ENCODE measurements at places on chromosomes 4 and X.

- no peak for DNase-seq
These were observed 27.4 kb upstream of the CAMK2D start for GRCh38 chr4:113788888-113789287.

DNA sequence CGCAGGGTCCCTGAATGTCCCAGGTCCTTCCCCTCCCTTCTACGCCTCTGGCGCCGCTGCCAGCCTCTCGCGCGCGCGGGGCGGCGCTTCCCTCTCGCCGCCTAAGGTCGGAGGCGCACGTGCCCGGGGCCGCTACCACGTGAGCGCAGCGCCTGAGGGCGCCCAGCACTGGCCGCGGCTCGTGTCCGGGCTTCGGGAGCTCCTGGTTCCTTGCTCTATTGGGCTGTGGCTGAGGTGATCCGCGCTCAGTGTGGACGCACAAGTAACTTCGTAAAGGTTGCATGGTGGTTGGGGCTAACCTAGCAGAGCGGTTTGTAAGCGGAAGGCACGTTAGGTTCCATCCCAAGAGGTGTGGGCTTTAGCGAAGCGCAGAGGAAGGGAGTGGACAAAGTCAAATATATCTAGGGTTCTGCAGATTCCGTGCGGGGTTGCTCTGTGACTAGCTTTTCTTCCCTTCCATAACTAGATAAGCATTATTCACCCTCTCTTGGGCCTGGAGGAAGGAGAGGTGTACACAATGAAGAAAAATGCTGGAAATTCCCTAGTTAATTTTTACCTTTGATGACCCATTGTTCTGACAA lies 1.8 kb downstream of the TLL1 start:
- no peak for DNase-seq

DNA sequence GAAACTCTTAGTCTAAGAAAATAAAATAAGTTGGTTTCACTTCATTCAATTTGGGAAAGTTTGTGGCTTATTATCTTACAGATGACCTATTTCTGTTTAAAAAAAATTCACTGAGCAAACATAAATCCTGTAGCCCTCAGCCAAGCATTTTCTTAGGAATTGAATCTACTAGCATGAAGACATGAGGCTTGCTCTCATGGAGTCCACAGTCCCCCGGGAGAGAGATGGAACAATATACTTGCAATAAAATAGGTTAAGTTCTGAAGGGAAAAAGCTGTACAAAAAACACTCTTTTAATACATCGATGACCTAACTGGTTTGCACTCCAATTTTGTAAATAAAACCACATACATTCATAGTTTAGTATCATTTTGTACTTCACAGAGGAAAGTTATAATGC lies 642.6 kb upstream of the FAM241A start:
- no peak for DNase-seq

GRCh38 chr4:5804656-5805055 lies 88.2 kb downstream of the CRMP1 start:
- no peak for DNase-seq

DNA sequence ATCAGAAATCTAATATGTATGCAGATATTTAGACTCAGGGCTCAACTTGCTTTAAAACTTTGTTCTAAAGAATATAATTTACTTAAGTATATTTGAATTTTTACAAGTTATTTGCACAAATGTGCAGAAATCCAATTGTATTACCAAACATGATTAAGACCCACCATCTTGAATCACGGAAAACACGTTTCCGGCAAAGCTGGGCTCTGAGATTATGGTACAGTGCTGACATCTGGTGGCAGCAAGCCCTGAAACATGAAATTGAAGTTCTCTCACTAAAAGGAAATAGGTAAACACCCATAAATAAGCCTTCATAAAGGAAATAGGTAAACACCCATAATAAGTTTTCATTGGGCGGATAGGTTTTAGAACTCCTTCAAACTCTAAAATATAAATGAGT lies 98.3 kb upstream of the MAOA start:
- peak; percentile 17 for DNase-seq

- DNase-seq, result no peak
These were observed 655.6 kb upstream of the GALNTL6 start for GRCh38 chr4:171157462-171158082.

- no peak for DNase-seq
These were observed 274.4 kb downstream of the DCTD start for GRCh38 chr4:182642831-182643230.
